ENCODE measurements at places on chromosomes 12 and 14. TPM values are rescaled to one million over a fixed set of nuclear protein-coding genes. Genes with fewer than 3 reads are reported as not detected.
A peak's percentile ranks its signal among the peaks of the same experiment; 100 is the strongest.

Gene IL31
- not detected for total RNA-seq

Gene KRT77
- total RNA-seq = 0.41 TPM

GRCh38 chr12:28640519-28640918 is 450.3 kb downstream of the CCDC91 start:
- H3K36me3 ChIP-seq = no peaks in the 10 kb centered on the region
- H3K4me1 ChIP-seq = no peaks in the 10 kb centered on the region
- no peak for DNase-seq
- no peaks in the 10 kb centered on the region for H3K27me3 ChIP-seq
- no peak overlapping the region for H3K4me3 ChIP-seq
- no peak overlapping the region for H3K27ac ChIP-seq

GRCh38 chr14:99754141-99755067 is 38.8 kb upstream of the EML1 start:
- H3K36me3 ChIP-seq = no peaks in the 10 kb centered on the region
- DNase-seq = no peak
- peak overlapping the region; percentile 76 for H3K27ac ChIP-seq
- H3K27me3 ChIP-seq = no peaks in the 10 kb centered on the region
- H3K4me1 ChIP-seq = peaks cover 72% of the 10 kb centered on the region

- H3K36me3 ChIP-seq = no peaks in the 10 kb centered on the region
- DNase-seq = no peak
- H3K27me3 ChIP-seq = no peaks in the 10 kb centered on the region
- peaks cover 21% of the 10 kb centered on the region for H3K4me1 ChIP-seq
- no peak overlapping the region for H3K27ac ChIP-seq
These were observed 88.5 kb downstream of the PPM1H start for GRCh38 chr12:62846491-62846890.

GRCh38 chr12:62722971-62723680 is 211.8 kb downstream of the PPM1H start:
- H3K4me1 ChIP-seq = peaks cover 34% of the 10 kb centered on the region
- H3K27me3 ChIP-seq = no peaks in the 10 kb centered on the region
- DNase-seq = no peak
- no peak overlapping the region for H3K4me3 ChIP-seq

DNA sequence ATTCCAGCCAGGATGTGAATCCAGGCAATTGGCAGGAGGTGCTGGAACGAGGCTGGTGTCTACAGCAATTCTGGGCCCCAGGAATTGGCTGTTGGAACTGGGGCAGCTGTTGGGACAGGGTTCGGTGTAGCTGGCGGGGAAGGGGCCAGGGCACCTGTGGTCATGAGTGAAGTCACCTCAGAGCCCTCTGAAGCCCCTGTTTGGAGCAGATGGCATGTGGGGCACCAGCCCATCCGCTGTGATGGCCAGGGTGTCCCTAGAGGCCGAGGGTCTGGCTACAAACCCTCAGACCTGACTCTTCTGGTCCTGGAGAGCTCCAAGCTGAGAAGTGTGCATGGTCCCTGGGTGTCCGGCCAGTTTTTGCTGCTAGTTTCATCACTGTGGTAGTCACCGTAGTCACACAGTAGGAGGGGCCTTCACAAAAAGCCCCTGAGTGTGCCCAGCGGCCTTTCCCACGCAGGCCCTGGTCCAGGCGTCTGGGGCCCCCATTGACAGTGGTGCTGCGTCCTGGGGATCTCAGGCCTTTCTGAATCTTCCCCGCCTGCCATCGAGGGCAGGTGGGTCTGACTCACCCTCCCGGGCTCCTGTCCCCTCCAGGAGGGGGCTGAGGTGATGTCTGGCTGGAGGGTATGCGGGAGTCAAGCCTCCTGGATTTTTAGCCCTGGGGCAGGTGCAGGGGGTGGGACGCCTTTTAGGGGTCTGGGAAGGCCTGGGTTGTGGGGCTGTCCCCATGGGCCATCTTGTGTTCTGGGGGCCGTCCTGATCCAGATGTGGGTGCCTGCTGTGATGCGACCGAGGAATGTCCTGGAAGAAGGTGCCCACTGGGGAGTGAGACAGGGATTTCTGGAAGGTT is 368.0 kb downstream of the TMEM121 start:
- no peaks in the 10 kb centered on the region for H3K36me3 ChIP-seq
- H3K4me1 ChIP-seq = no peaks in the 10 kb centered on the region
- no peak overlapping the region for H3K27ac ChIP-seq
- no peak for DNase-seq
- H3K4me3 ChIP-seq = no peak overlapping the region

- no peak overlapping the region for H3K4me3 ChIP-seq
- peaks cover 65% of the 10 kb centered on the region for H3K4me1 ChIP-seq
- H3K27ac ChIP-seq = no peak overlapping the region
These were observed 22.0 kb downstream of the SYNE3 start for GRCh38 chr14:95494456-95494855.

DNA sequence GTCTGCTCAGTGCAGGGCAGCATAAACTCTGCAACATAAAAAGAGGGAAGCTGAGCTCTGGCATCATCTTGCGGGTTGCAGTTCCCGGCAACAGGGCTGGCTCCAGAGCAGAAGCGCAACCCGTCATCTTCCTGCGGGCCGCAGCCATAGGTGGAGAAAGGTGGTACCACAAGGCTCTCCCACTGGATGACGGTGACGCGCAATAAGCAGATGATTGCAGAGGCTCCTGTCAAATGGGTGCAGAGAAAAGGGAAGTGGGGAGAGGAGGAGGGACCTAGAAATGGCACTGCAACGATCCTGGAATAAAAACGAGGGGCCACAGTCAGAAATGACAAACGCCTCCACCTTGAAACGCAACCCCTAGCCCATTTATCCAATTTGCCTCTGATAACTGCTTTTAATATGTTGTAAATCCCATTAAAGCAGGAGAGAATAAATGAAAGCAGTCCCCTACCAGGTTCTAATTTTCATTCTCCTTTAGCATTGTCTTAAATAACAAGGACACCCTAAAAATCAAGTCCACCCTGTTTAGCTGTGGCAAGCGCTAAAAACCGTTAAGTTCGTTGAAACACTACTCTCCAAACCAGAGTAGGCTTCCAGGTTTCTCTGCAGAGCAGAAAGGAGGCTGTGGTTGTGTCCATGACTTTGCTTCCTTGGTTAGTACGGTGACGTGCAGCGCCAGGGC is 30.9 kb upstream of the TUBA1C start:
- no peaks in the 10 kb centered on the region for H3K27me3 ChIP-seq
- DNase-seq = peak; percentile 12
- peak overlapping the region; percentile 70 for H3K4me3 ChIP-seq
- H3K27ac ChIP-seq = peak overlapping the region; percentile 80
- no peaks in the 10 kb centered on the region for H3K36me3 ChIP-seq

DNA sequence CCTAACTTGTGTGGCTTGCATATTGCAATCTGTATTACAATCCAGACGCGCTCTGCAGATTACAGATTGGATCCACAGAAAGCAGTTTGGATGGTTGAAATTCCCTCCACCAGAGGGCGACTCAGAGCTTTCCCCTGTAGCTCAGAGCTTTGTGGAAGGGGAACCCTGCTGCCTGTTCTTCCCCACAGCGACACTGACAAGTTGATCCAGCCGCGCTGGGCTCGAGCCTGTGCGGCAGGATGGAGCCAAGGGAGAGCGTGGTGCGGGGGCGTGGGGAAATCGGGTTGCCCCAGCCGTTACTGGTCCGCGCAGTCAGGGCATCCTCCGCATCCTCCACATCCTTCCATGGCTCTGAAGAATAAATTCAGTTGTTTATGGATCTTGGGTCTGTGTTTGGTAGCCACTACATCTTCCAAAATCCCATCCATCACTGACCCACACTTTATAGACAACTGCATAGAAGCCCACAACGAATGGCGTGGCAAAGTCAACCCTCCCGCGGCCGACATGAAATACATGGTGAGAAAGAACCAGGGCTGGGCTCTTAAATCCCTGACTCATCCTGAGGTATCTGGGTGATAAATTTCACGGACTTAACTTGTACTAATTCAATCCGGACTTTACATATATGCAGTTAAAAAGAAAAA is at the start of gene GLIPR1L1:
TSS of gene GLIPR1L1 (plus strand) at position 287 of the 647 bp plus-strand sequence. CDS start at position 346, 59 bp downstream.
- H3K36me3 ChIP-seq = no peaks in the 10 kb centered on the region
- peaks cover 2% of the 10 kb centered on the region for H3K4me1 ChIP-seq
- peak within 1 kb of the TSS; percentile 25 for H3K27ac ChIP-seq
- DNase-seq = peak; percentile 78

Measured in thoracic aorta (tissue), 2 donors.